NCI-H510A treated with DMSO at 0.1 percent for 48 hours (cell line): ENCODE measurements at places on chromosomes 6 and 20.
A peak's percentile ranks its signal among the peaks of the same experiment; 100 is the strongest.

DNA sequence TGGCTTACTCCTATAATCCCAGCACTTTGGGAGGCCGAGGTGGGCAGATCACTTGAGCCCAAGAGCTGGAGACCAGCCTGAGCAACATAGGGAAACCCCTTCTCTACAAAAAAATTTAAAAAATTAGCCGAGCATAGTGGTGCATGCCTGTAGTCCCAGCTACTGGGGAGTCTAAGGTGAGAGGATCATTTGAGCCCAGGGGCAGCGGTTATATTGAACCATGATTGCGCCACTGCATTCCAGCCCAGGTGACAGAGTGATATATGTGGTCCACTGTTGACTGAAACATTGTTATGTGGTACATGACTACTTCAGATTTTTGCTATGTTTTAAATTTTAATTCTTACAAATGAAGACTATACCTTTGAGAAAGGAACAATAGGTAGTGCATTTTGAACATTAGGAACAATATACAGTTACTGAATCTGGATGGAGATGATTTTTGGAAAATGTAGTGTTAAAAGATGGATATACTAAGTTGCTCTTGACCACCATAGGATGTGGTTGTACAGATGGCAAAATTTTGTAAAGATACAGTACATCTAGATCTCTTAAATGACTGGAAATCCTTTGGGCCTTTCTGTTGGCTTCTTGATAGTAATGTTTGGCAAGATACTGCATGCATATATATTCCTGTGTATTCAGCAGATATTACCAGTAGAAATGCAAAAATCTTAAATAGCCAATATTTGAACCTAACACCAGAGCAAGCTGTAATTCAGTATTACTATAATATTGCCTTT lies 35.9 kb downstream of the MAPK14 start:
- DNase-seq, result no peak

- no peak for DNase-seq
Measured at GRCh38 chr6:119172824-119173223, 94.4 kb upstream of the FAM184A start.

GRCh38 chr6:34259529-34260069 lies 10.8 kb upstream of the SMIM29 start:
- DNase-seq, result no peak

- peak; percentile 84 for DNase-seq
Measured at GRCh38 chr20:32652739-32653526, 20.8 kb downstream of the C20orf203 start.

DNA sequence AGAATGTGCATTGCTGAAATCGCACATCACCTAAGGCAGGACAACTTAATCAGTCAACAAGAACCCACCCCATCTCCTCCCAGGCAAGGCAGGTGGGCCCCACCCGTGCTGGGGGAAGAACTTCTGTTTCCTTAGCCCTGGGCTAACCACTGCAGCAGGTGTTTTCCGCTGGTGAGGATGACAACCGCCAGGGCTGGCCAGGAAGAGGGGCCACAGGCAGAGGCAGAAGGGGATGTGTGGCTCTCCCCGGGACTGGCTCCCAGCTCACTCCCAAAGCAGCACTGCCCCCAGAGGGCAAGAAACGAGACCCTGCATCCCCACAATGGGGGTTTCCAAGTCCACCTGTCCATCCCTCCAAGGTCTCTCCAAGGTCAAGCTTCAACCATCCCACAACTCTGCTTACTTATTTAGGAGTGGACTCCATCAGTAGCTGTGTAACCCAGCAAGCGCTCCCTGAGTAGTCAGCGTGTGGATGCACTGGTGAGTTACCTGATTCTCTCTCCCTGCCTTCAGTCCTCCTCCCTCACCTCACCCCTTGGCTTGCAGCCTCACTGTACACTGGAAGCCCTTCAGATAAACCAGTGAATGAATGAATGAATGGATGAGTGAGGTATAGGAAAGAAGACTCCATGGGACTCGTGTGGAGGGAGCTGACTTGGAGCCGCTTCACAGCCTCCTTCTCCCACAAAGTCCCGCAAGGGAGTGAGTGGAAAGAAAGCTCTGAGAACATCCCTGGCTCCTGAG lies 168.2 kb upstream of the CST7 start:
- no peak for DNase-seq

- DNase-seq, result no peak
Measured at GRCh38 chr6:125246566-125246965, 55.2 kb downstream of the HDDC2 start.

DNA sequence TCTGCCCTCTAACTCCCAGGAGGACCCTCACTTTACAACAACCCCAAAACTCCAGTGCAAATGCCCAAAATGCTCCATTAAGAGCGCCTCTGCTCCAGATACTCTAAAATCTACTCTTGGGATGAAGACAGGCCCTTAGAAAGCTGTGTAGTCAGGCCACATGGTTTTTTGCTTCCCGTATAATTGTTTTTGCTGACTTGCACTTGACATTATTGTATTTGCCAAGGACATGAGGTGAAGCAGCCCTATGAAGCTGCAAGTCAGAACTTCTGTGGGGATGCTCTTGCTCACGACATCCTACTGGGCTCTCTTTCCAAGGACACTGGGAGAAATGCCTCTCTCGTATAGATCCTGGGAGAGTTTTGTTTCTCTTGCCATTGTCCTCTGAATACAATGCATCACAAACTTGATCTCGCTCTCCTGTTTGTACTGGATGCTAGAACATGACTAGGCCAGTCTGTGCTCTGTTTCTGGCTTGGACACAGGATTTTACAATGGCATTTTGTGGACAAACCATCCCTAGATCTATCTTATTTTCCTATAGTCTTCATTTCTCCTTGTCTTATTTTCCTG lies 177.2 kb upstream of the DTNBP1 start:
- DNase-seq, result no peak

GRCh38 chr6:89034586-89035251 lies 45.8 kb upstream of the PNRC1 start:
- no peak for DNase-seq

GRCh38 chr20:47999166-47999565 lies 213.9 kb upstream of the SULF2 start:
- DNase-seq, result no peak

DNA sequence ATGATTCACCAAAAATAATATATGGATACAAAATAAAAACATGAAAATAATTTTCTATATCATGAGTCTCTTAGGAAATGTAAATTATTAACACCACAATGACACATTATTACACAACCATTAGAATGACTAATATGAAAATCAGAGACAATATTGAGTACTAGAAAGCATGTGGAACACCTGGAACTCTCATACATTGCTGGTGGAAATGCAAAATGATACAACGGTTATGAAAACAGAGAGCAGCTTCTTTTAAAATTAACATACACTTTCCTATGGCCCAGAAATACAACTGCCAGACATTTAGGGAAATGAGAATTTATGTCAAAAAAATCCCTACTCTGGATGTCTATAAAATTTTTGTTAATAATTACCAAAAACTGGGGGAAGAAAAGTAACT lies 853.3 kb upstream of the MAN1A1 start:
- DNase-seq, result no peak

- DNase-seq, result no peak
Measured at GRCh38 chr6:55433446-55434130, 106.3 kb downstream of the GFRAL start.

- no peak for DNase-seq
Measured at GRCh38 chr20:59605601-59606364, 1.4 kb downstream of the PHACTR3 start.

- DNase-seq, result no peak
Measured at GRCh38 chr6:27940766-27941165, 16.3 kb upstream of the OR2B6 start.

DNA sequence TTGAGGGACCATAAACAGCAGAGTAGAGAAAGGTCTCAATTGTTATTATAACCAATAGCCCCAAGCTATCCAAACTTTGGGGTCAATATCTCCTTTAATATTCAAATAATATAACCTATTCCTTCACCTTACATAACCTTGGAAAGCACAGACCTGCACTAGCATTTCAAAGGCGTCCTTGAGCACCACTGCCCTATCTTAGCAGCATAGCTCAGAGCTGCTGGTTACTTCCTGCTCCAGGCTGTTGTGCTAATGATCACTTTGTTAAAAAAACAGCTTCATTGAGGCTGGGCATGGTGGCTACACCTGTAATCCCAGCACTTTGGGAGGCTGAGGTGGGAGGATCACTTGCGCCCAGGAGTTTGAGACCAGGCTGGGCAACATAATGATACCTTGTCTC lies 10.5 kb downstream of the SLC35D3 start:
- DNase-seq, result no peak

- DNase-seq, result no peak
Measured at GRCh38 chr6:25012657-25013056, 76.9 kb upstream of the RIPOR2 start.

GRCh38 chr6:37602801-37603200 lies 94.9 kb downstream of the MDGA1 start:
- no peak for DNase-seq

GRCh38 chr20:15240801-15241200 lies 903.4 kb upstream of the FLRT3 start:
- DNase-seq, result no peak
